ENCODE measurements at places on chromosomes 7 and 10.

- DNase-seq, result no peak
These were observed 322.0 kb upstream of the SEMA3D start for GRCh38 chr7:85508642-85509410.

DNA sequence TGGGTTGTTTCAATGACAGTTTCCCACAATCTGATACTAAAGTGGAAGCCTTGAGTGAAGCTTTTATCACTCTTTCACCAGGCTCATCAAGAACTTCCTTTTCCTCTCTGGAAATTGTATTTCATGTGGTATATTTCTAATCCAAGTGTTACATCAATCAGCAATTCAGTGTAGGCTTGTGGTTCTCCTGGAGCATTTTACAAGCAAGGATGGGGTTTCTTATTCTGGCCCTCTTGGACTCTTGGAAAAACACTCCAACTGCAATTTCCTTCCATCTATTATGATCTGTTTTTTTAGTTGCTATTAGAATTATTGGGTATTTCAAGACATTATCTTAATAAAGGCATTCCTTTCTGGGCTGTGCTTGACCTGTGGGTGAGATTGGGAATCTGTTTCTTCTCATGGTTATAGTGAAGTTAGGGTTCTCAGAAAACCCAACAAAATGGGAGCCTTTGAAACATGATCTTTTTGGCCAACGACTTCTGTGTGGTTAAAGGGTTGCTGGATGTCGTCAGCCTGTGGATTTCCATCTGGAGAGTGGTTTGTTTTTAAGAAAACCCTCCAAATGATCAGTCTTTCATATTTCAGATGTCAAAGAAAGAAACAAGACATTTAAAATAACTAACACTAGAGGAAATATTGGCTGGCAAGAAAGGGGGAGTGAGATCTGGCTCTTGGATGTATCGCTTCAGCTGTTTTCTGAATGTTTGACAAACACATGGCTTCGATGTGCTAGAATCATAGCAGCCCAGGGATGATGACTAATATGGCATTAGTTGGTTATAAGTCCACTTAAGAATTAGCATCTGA is 540.2 kb downstream of the LRMDA start:
- no peak for DNase-seq

DNA sequence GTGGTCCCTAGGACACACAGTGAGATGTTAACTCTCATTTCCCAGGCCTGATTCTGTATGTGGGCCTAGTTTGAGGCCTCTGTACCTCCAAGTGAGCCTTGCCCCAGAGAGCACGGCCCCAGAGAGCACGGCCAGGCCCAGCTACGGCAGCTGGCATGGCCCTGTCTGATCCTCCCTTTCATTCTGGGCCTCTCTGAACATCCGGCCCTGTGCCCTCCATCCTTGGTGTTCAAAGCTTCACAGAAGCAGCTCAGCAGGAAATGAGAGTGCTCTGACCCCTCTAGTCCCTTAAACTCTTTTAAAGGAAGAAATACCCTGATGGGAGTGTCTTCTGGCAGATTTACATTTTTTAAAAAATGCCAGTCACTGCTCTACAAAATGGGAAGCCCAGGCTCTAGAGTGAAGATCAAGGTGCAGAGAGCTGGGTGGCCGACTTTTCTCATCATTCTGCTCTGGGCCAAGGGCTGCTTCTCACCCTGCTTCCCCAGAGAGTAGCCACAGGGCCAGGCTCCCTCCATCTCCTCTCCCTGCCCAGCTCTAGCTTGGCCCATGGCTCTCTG is 171.9 kb downstream of the RPS24 start:
- DNase-seq, result no peak

GRCh38 chr7:78017591-78018100 is 219.1 kb downstream of the PHTF2 start:
- DNase-seq, result no peak

GRCh38 chr10:81021428-81022129 is 483.9 kb downstream of the SH2D4B start:
- no peak for DNase-seq

- no peak for DNase-seq
These were observed 48.2 kb downstream of the GOT1 start for GRCh38 chr10:99382176-99382575.

DNA sequence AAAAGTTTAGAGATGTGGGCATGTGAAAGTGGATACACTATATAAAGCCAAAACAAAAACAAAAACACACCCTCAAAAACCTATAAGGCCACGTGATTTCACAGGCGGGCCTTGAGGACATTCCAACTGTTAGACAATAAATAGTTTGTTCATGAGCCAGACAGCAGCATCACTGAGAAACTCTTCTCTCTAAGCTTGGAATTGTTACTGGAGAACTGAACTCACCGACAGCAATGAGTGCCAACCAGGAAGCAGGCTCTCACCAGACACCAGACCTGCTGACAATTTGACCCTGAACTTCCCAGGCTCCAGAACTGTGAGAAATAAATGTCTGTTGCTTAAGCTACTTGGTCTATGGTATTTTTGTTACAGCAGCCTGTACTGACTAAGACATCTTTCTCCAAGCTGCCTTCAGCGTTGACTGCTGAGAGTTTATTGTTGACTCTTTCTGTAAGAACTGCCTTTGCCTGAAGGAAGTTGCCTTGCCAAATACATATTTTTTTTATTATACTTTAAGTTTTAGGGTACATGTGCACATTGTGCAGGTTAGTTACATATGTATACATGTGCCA is 107.5 kb downstream of the EPDR1 start:
- DNase-seq, result no peak

DNA sequence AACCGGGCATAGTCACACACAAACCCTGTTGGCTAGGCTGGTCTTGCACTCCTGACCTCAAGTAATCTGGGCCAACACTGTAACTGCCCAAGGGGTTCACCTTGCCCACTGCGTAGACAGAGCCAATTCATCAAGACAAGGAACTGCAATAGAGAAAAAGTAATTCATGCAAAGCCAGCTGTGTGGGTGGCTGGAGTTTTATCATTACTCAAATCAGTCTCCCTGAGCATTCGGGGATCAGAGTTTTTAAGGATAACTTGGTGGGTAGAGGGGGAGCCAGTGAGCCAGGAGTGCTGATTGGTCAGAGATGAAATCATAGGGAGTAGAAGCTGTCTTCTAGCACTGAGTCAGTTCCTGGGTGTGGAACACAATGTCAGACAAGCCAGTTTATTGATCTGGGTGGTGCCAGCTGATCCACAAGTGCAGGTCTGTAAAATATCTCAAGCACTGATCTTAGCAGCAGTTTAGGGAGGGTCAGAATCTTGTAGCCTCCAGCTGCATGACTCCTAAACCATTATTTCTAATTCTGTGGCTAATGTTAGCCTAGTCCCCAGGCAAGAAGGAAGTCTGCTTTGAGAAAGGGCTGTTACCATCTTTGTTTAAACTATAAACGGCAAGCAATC is 15.6 kb upstream of the FXYD4 start:
- no peak for DNase-seq

DNA sequence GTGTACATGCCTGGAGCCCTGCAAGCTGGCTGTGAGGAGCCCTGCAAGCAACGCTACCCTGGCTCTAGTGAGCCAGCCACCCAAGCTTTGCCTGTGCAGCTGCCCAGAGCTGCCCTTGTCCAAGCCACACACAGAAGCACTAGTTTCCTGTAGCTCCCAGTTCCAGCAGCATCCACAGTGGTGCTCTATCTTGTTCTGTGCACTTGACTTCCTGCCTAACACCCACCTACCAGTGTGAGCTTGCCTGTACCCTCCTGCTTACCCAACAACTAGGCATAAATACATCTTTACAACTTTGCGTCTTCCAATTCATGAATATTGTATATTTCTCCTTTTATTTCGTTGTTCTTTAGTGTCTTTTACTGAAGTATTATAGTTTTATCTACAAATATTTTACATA is 32.2 kb upstream of the ZNF518A start:
- no peak for DNase-seq

GRCh38 chr7:1274121-1274875 is 41.6 kb downstream of the UNCX start:
- DNase-seq, result no peak

- no peak for DNase-seq
These were observed 193.6 kb downstream of the MLLT10 start for GRCh38 chr10:21727452-21728168.

DNA sequence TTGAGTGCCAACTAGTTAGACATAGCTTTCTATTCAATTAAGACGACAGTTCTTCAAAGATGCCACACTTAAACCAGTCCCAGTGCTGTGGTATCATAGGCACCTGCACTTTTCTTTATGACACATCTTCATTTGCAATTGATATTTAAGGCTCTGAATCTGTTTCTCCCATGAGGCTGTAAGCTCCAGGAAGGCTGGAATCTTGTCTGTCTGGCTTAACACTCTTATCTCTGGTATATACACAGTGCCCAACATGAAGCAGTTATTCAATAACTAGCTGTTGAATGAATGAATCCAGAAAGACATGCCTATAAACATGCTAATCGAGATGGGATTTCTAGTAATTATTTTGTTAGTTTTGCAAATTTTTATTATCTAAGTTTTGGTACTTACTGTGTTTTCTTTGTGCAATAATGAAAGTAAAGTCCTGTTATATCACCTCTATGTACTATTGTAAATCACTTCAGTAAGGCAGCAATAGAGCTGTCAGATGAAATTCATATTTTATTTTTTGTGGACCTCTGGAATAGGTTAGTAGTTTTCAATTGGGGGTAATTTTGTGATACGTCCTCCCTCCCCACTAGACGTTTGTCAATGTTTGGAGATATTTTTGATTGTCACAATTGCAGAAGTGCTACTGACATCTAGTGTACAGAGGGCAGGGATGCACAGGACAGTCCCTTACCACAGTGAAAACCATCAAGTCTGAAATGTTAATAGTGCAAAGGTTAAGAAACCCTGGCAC is 51.3 kb upstream of the STEAP4 start:
- DNase-seq, result no peak

- DNase-seq, result no peak
These were observed 54.3 kb downstream of the EGFR start for GRCh38 chr7:55073051-55073511.

- no peak for DNase-seq
These were observed 34.5 kb downstream of the FAM25A start for GRCh38 chr10:87054373-87055295.

DNA sequence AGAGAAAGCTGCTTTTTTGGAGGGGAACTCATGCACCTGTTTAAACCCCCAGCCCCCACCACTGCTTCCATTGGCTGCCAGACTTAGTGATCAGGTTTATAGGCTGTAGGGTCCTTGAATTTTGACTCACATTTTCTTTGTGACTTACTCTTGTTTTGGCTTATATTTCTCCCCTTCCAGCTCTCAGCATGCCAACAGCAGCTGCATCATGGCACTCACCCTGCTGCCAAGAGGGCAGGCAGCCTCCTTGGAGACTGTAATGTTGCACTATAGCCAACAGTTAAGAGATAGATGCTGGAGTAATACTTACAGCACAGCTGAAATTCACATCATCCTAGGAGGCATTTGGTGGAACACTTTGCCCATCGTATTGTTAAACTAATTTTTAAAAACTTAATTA is 98.0 kb upstream of the GLCCI1 start:
- DNase-seq, result no peak

DNA sequence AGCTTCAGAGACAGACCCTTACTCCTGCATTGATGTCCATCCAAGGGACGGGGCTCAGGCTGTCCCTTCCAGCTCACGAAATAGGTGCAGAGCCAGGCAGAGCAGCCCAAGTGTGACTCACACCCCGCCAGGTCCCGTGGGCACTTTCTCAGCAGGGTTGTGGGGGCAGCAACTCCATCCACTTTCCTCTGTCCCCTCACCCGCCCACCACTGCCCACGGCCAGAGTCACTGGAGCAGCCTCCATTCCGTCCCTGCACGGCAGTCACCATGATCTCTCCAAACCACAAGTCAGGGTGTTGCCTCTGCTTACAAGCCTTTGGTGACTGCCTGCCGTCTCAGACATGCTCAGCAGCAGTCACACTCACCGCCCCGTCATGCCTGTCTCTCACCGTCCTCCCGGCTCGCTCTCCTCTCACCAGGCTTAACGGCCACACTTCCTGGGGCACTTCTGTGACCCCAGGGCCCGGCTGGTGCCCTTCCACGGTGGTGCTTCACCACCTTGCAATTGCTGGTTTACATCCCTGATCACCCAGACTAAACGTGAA is 39.3 kb downstream of the CALML3 start:
- no peak for DNase-seq

GRCh38 chr10:133292919-133293809 is 15.5 kb downstream of the TUBGCP2 start:
- no peak for DNase-seq

DNA sequence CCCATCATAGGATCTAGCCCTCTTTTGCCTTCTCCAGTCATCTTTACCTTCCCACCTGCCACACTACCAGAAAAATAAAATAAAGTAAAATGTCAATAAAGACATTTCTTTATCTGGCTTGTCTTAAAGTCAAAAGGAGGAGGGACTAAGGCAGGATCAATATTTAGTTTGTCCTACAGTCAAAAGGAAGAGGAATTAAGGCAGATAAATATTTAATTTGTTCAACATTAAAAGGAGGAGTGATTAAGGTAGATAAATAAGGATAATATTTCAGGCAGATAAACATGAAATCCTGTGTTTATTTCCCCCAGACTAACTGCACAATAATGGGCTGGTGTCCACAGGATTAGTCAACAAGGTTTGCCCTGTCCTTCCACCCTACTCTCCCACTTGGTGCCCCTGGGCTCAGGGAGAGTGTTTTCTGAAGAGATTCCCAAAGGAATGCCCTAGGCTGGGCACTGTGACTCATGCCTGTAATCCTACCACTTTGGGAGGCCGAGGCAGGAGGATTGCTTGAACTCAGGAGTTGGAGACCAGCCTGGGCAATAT is 18.3 kb upstream of the MSMB start:
- DNase-seq, result no peak

DNA sequence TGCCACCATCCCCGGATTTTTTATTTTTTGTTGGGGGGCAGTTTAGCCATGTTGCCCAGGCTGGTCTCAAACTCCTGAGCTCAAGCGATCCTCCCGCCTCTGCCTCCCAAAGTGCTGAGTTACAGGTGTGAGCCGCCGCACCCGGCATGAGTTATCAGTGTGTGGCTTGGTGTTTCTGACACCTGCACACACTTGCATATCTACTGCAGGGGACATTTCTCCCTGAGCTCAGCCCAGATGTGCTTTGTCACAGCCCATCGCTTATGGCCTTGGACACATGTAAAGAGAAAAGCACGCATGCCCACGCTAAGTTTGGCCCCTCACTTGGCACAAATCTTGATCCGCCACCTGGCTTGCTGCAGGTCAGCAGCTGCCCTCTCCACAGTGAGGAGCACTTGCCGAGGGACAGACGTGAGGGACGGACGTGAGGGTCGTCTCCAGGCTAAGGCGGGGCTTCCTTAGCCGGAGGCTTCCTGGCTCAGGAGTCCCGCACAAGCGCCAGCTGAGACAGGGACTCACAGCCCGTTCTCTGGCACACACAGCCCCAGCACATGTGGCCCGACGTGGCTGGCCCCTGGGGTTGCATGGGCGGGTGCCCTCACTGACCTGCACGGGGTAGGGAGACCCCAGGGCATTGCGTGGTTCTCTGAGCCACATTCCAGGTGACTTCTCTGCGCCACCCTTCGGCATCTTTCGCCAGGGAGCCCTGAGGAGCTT is 11.8 kb downstream of the CYP2W1 start:
- no peak for DNase-seq

GRCh38 chr7:29045258-29046086 is 87.3 kb upstream of the TRIL start:
- DNase-seq, result no peak

- DNase-seq, result no peak
These were observed 26.7 kb upstream of the ABLIM1 start for GRCh38 chr10:114684822-114685209.
